SJCRH30 (cell line): ENCODE measurements at places on chromosomes 12 and 14.

GRCh38 chr12:95687937-95688336, 102.6 kb downstream of the NTN4 start:
- no peak overlapping the region for H3K4me3 ChIP-seq
- H3K36me3 ChIP-seq = no peaks in the 10 kb centered on the region
- DNase-seq = no peak
- no peak overlapping the region for H3K27ac ChIP-seq

DNA sequence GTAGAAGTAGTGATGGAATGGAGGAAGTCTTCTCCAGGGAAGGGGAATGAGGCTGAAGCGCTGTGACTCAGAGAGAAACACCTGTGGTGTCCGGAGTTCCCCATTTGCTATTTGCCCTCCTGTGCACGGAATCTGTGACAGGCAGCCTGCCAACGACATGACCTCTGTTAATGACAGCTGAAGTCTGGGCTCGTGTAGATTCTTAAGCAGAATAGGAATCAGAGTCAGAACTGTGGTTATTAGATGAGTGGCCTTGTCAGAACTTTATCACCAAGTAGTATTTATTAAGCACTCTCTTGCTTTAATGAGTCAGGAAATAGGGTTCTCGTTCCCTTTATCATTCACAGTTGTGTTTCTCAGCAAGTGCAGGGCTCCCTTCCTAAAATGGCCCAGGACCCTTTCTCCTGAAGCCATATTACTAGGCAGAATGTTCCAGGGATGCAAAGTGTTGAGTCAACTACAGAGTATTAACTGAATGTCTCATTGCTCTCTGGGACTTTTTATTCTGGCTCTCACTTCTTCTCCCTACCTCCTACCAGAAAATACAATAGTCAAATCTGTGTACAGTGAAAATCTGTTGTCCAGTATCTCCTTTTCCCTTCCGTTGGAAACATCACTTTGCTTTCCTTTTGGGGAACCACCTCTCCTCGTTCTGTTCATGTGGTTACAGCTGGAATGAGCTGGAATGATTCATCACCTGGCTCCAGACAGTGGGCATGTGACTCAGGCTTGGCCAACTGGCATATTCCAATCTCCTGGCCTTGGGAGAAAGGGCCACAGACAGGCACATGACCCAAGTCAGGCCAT, 77.8 kb upstream of the MAX start:
- no peaks in the 10 kb centered on the region for H3K27me3 ChIP-seq
- no peak overlapping the region for H3K4me3 ChIP-seq
- no peak overlapping the region for H3K27ac ChIP-seq
- DNase-seq = peak; percentile 7
- H3K36me3 ChIP-seq = no peaks in the 10 kb centered on the region

GRCh38 chr14:102591372-102591943, 991 bp upstream of the RCOR1 start:
- peak overlapping the region; percentile 95 for H3K4me3 ChIP-seq
- H3K4me1 ChIP-seq = peaks cover 10% of the 10 kb centered on the region
- H3K36me3 ChIP-seq = peaks cover 4% of the 10 kb centered on the region; the same call in 1 of the 2 replicates
- peak; percentile 81 for DNase-seq
- H3K27me3 ChIP-seq = no peaks in the 10 kb centered on the region
- peak overlapping the region; percentile 98 for H3K27ac ChIP-seq

GRCh38 chr12:3655328-3655900, 97.5 kb downstream of the CRACR2A start:
- DNase-seq = peak; percentile 30
- H3K4me1 ChIP-seq = no peaks in the 10 kb centered on the region
- no peaks in the 10 kb centered on the region for H3K27me3 ChIP-seq
- H3K36me3 ChIP-seq = no peaks in the 10 kb centered on the region; the same call in 1 of the 2 replicates
- H3K4me3 ChIP-seq = no peak overlapping the region

- no peak overlapping the region for H3K27ac ChIP-seq
- no peaks in the 10 kb centered on the region for H3K36me3 ChIP-seq
- H3K27me3 ChIP-seq = no peaks in the 10 kb centered on the region
- peak; percentile 54 for DNase-seq
- no peak overlapping the region for H3K4me3 ChIP-seq
- H3K4me1 ChIP-seq = peaks cover 2% of the 10 kb centered on the region; the same call in 1 of the 2 replicates
Observed at GRCh38 chr12:83432176-83432719, 745.5 kb downstream of the TMTC2 start.

DNA sequence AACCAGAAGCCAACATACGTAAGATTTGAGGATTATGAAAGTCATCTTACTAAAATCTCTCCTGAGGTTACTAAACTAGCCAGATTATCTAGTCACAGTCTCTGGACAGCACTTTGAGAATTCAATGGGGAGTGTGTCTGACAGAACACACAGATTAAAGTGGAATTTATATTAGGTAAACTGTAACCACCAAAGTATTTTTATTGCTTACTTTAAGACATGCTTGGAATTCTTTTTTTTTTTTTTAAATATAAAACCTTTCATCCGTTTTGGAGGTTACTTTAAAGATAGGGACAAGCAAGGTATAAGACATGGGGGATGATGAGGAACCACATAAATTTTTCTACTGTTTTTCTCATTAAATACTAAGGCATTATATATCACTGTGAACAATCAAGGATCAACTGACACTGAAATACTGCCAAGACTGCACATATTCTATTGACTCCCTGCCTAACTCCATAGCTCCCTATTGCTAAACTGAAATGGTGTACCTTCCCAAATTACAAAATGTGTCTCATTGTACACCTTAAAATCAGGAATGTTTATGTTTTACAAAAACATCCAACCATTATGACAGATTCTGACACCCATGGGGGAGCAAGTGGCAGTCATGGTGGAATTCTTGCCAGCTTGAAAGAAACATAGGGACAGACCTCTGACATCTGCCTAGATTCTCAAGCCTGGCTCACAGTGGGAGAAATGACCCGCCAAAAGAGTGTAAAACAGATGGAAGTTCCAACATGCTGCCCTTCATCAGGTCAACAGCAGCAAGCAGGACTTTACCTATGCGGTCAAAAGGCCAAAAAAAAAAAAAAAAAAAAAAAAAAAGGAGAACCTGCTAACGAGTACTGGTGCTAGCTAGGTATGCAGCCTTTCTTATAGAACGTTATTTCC, 239.3 kb downstream of the MED13L start:
- H3K27me3 ChIP-seq = no peaks in the 10 kb centered on the region
- no peak overlapping the region for H3K4me3 ChIP-seq
- 0 out of 2 replicates have a peak, but pooled peaks cover 3% of the 10 kb centered on the region for H3K4me1 ChIP-seq
- H3K27ac ChIP-seq = no peak overlapping the region
- DNase-seq = no peak

DNA sequence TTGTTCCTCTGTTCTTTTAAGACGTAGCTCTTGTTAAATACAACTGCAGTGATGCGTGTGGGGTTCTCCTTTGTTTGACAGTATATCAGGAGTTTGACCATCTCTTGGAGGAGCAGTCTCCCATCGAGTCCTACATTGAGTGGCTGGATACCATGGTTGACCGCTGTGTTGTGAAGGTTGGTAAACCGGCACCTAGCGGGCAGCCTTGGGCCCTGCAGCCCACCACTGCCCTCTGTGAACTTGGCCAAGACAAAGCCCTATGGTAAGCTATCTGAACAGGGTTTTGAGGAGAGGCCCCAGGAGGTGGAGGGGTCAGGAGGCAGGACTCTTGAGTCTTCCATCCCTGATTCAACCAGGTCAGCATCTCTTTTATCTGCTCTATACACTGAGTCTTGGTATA, 54.6 kb upstream of the RIC8B start:
- H3K27me3 ChIP-seq = no peaks in the 10 kb centered on the region
- H3K27ac ChIP-seq = no peak overlapping the region
- H3K4me1 ChIP-seq = no peaks in the 10 kb centered on the region
- no peaks in the 10 kb centered on the region for H3K36me3 ChIP-seq
- no peak for DNase-seq
- H3K4me3 ChIP-seq = no peak overlapping the region

DNA sequence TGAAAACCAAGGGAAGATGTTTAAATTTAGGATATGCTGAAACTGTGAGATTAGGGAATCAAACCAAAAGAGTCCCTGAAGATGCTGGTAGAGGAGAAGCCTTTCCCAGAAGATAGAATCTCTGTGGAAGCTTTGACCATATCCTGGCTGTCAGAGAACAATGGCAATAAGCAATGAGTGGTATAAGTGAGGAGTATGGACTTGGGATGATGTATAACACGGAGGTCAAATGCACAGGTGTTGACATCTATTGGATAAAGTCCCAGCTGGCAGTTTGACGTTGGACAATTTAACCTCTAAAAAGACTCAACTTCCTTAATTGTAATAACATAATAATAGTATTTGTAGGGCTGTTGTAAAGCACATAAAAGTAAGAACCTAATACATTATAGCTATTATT, 30.1 kb upstream of the CLEC14A start:
- no peaks in the 10 kb centered on the region for H3K4me1 ChIP-seq
- H3K36me3 ChIP-seq = no peaks in the 10 kb centered on the region
- no peak overlapping the region for H3K4me3 ChIP-seq
- no peaks in the 10 kb centered on the region for H3K27me3 ChIP-seq
- no peak for DNase-seq

GRCh38 chr12:94563286-94563685, 87.1 kb downstream of the TMCC3 start:
- DNase-seq = peak; percentile 80
- H3K4me3 ChIP-seq = no peak overlapping the region
- peaks cover 30% of the 10 kb centered on the region for H3K4me1 ChIP-seq
- H3K36me3 ChIP-seq = no peaks in the 10 kb centered on the region

DNA sequence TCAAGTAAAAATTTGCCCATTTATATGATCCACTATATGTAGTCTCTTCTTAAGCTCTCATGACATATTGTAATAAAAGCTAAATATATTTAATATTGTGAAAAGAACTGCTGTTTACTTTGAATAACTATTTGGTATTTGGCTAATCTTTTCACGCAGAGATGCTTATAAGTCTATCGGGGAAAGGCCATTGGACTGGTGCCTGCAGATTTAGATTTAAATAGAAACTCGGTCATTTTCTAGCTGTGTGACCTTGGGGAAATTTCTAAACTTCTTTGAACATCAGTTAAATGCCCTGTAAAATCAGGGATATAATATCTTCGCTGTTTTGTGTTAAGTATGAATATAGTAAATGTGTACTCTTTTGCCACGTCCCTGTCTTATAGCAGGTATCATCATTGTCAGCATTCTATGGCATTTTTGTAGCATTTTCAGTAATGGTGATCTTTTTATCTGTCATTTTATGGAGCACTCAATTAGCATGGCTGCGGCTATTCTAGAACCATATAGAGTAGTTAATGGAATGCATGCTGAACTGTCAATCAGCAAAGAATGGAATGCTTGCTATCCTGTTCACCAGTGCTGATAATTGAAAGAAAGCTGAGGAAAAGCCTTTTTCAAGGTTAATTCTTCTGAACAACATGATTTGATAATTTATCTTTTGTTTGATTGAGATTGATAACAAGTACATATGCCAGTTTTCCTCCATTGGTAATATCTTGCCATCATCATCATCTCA, 181.2 kb downstream of the TMTC2 start:
- no peaks in the 10 kb centered on the region for H3K4me1 ChIP-seq
- no peaks in the 10 kb centered on the region for H3K36me3 ChIP-seq
- no peak for DNase-seq

- no peaks in the 10 kb centered on the region for H3K27me3 ChIP-seq
- no peak for DNase-seq
- H3K36me3 ChIP-seq = no peaks in the 10 kb centered on the region
- H3K4me3 ChIP-seq = no peak overlapping the region
- H3K27ac ChIP-seq = no peak overlapping the region
Observed at GRCh38 chr12:80710727-80711449, 3.5 kb downstream of the MYF6 start.

DNA sequence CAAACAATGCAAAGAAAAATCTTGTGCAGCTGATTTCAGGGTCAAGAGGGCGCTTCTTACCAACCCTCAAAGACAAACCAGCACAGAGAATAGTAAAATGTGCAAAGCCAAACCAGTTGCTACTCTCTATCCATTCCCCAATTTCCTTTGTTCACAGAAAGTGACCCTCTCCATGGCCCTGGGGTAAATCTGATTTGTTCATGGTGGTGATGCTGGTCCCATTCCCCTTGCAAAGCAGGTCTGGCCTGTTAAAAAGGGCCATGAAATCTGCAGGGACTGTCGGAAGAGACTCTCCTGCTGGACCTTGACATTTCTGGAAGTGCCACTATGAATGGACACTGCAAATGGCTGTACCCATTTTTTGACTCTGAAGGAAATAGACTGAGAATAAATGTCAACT, 113.5 kb downstream of the HMGA2 start:
- no peak overlapping the region for H3K27ac ChIP-seq
- H3K27me3 ChIP-seq = no peaks in the 10 kb centered on the region
- no peak overlapping the region for H3K4me3 ChIP-seq
- peaks cover 3% of the 10 kb centered on the region; the same call in 1 of the 2 replicates for H3K4me1 ChIP-seq

DNA sequence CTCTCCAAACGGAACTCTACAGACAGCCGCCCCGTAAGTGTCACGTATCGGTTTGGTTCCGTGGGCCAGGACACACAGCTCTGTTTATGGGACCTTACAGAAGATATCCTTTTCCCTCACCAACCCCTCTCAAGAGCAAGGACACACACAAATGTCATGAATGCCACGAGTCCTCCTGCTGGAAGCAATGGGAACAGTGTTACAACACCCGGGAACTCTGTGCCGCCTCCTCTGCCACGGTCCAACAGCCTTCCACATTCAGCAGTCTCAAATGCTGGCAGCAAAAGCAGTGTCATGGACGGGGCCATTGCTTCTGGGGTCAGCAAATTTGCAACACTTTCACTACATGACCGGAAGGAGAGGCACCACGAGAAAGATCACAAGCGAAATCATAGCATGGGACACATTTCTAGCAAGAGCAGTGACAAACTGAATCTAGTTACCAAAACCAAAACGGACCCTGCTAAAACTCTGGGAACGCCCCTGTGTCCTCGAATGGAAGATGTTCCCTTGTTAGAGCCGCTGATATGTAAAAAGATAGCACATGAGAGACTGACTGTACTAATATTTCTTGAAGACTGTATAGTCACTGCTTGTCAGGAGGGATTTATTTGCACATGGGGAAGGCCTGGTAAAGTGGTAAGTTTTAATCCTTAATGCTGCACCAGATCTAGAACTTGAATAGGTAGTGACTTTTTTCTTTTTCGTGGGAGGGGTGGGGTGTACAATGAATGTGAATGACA, 69.7 kb downstream of the WDR20 start:
- H3K4me1 ChIP-seq = no peaks in the 10 kb centered on the region
- no peak overlapping the region for H3K27ac ChIP-seq
- no peaks in the 10 kb centered on the region for H3K27me3 ChIP-seq
- peaks cover 13% of the 10 kb centered on the region for H3K36me3 ChIP-seq
- no peak for DNase-seq

- peaks cover 34% of the 10 kb centered on the region for H3K36me3 ChIP-seq
- no peak for DNase-seq
- peak overlapping the region; percentile 39 for H3K27ac ChIP-seq
- H3K4me3 ChIP-seq = no peak overlapping the region
- peaks cover 17% of the 10 kb centered on the region for H3K4me1 ChIP-seq
Observed at GRCh38 chr12:119693511-119693910, 25.6 kb downstream of the PRKAB1 start.
